ENCODE measurements at places on chromosomes 5 and 9.

DNA sequence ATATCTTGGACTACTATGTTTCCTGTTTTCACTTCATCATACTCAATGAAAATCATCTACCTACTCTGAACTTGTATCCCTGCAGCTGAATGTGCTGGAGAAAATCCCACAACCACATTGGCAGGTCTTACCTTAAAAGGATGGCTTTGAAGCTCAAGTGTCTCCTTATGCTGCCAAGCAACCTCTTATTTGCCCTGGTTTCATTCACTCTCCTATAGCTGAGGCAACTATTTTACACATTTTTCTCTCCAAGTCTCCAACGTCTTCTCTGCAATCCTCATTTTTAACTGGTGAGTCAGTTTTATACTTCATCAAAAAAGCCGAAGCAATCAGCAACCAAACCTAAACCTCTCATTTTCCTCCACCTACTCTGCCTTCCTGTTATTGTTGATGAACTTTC lies 49.7 kb downstream of the POU4F3 start:
- no peak for DNase-seq

GRCh38 chr5:94228791-94229190 lies 389.6 kb downstream of the KIAA0825 start:
- DNase-seq: no peak

DNA sequence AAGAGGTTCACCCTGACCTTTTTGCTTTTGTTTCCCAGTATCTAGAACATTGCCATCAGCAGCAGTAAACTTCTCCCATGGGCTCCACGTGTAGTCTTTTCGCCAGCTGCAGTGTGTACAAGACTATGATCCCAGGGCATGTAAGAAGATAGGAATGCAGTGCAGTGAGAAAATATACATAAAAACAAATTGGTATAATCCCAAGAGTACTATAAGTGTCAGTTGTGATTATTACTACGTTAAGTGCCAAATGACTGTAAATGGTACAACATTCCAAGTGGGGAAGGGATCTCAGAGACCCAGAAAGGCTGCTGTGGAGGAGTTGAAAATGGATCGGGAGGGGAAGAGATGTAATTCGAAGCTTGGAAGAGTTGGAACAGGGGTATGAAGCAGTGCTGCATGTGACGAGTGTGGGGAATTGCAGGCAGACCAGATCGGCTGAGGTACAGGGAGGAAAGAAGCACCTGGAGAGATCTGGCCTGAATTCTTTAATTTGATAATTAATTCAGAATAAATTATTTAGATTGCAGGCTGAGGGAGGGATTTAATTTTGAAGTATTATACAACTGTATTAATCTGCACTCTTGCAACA lies 95.1 kb downstream of the FBXL7 start:
- DNase-seq: no peak

GRCh38 chr5:122469384-122469919 lies 157.4 kb downstream of the SNCAIP start:
- no peak for DNase-seq

- no peak for DNase-seq
Observed at GRCh38 chr5:143418140-143418866, 14.8 kb upstream of the NR3C1 start.

DNA sequence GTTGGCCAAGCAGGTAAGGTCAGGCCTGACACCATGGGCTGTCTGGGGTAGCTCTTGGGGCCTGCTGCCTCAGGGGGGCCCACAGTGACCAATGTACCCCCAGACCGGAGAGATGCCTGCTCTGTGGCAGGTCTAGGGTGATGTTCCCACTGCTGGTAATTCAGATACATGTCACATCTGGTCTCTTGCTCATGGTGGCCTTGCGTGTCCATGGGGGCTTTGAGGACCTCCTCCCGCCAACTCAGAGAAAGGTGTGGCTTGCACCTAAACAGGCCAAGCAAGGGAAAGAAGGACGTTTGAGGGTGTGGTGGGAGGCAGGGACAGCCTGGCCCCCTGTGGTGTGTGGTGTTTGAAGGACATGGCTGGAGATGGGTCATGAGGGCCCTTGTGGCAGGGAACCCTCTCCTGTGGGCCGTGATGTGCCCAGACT lies 75.2 kb downstream of the PHF2 start:
- no peak for DNase-seq

DNA sequence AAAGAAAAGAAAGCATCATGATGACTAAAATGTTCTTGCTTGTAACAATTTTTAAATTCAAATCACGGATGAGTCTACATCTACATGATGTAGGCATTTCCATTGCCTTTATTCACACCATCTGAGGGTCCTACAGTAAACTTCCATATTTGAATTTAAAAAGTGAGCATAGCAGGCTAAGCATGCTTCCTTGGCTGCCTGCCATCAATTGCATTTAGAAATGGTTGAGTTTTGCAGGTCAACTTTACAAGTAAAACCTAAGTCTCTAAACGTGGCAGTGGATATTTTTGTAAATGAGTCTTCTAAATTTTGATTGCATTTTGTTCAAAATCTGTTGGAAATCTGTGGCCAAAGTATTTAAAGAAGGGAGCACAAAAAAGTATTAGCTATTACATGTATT lies 136.5 kb upstream of the PTCH1 start:
- no peak for DNase-seq

DNA sequence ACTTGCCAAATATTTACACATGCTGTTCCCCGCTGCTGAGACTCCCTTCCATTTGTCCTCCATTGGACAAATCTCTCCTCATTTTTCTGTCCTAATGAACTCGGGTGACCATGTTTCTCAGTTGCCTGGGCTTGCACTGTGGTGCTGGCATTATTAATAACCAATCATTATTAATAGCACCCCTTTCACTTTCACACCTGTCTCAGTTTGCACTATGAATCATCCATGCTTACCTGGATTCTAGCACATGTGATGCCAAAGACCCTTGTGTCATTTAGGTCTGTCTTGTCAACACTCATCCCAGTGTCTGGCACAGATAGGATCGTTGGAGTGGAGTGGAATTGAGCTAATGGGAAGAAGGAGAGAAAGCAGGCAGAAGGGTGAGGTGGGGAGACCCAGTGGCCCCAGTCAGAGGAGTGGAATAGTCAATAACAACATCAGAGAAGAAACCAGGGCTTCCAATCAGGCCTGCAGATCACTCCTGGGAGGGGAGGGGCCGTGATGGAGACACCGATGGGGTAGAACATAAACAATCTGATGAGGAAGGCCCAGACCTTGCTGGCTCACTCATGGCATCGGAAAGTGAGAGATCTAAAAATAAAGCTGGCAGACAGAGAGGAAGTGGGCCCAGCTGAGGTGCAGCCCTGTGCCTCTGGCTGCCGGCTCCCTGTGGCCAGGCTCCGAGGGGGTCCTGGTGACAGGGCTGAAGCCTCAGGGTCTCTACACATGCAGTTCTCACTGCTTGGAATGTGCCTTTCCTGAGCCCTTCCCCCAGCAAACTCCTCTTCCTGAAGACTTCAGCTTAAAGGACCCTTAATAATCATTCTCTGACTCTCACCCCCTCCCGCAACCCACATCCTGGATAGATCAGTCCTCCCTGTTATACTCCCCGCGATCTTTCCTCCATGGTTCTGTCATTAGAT lies 33.5 kb upstream of the CRB2 start:
- peak; percentile 77 for DNase-seq

All from activated T-cell treated with anti-CD3 and anti-CD28 coated beads, Interleukin-2, amount 50 U/mL, for 48 hours (primary cell).